Stimulated activated CD4-positive, alpha-beta T cell treated with anti-CD3 and anti-CD28 coated beads, Interleukin-15, amount 100 ng/mL, for 1 hour (primary cell): ENCODE measurements at places on chromosomes 4 and X.

DNA sequence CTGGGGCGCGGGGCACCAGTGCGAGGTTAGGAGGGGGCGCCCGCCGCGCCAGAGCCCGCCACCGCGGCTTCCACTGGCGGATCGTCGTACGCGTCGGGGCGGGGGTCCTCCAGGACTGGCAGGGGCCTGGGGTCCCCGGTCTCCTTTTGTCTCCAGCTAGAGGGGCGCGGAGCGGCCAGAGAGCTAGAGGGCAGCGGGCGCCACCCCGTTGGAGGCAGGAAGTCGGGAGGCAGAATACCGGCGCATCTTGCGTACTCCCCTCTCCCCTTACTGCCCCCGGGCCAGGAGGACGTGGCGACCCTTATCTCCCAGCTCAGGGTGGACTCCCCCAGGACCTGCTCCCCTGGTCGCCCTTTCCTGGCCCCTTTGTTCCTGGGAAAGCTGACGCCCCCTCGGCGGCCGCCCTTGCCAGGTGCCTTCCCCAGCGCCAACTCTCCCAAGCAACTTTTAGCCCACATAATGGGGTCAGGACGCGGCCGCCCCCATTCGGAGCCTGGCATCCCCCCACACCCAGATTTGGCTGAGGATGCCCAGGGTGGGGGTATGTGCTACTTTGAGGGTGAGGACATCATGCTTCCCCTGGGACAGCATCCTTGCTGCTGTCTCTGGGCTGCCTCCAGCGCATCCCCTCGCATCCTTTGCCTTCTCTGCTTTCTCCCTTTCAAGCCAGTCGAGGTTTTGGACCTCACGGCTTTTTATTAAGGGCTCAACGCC is 933 bp downstream of the CNKSR2 start:
- DNase-seq: peak; percentile 0

DNA sequence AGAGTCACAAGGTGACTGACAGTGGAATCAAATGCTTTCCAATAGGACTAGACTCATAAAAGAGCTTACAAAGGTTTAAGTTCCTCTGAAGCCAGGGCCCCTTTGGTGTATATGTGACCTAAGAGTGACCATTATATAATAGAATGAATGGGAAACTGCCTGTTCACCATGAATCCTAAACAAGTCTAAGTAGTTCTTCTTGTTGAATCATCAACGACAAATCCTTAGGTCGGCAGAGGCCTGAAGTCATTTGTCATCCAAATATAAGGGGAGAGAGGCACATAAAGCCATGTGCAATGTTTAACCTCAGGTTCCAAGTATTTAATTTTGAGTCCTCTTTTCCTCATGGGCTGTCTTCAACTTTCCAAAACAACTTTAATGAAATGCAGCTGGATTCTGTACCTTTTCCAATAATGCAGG is 122.4 kb downstream of the RASL11B start:
- DNase-seq: no peak

- DNase-seq: no peak
These were observed 84.8 kb downstream of the TMEM164 start for GRCh38 chrX:110087485-110088356.

- no peak for DNase-seq
These were observed 78.7 kb downstream of the RBM47 start for GRCh38 chr4:40550948-40551462.

DNA sequence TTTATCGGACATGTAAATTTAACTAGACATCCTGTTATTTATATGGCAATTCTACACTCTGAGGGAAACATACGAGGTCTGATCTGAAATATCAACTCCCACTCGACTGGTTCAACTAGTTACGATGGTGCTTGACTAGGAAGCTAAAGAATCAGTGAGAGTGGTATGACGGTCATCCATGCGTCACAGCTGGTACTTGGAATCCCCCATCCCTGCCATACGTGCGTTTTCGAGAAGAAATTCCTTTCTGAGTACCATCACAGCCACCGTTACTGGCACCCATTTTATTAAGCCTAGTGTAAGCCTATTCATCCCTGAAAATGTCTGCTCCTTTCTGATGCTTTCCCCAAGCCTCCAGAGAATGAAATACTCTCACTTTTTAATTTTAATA is 695 bp upstream of the PIGA start:
- DNase-seq: no peak

DNA sequence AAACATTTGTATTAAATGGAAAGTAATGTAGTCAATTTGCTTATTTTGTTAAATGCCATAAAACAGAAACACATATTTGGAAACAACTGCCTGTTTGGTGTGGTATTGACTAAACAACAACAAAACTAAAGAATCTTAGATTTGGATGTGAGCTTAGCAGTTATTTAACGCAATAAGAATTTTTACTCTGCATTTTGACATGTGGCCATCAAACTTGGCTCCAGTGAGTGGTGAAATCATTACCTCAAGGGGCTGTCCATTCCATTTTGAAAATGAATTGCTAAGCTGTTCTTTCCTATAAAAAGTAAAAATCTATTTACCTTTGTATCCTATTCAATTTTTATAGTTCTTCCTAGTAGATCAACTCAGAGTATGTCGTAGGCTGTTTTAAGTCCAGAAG is 84.2 kb downstream of the DKK2 start:
- no peak for DNase-seq

DNA sequence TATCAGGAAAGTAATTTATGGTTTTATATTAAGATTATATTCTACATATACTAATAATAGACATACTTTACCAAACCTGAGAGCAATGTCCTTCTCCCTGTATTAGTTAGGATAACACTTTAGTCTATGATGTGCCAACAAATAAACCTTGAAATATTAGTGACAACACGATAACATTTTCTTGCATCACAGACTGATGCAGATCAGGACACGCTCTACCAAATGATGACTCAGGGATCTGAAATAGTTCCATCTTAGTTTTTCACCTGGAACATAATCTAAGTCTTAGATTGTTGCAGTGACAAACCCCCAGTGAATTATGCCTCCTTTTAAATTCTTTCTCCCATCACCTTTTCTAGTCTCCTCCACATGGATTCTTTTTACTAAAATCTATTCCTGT is 214.2 kb downstream of the CLCN4 start:
- DNase-seq: no peak

- no peak for DNase-seq
These were observed 264.3 kb downstream of the NPFFR2 start for GRCh38 chr4:72295966-72296557.

DNA sequence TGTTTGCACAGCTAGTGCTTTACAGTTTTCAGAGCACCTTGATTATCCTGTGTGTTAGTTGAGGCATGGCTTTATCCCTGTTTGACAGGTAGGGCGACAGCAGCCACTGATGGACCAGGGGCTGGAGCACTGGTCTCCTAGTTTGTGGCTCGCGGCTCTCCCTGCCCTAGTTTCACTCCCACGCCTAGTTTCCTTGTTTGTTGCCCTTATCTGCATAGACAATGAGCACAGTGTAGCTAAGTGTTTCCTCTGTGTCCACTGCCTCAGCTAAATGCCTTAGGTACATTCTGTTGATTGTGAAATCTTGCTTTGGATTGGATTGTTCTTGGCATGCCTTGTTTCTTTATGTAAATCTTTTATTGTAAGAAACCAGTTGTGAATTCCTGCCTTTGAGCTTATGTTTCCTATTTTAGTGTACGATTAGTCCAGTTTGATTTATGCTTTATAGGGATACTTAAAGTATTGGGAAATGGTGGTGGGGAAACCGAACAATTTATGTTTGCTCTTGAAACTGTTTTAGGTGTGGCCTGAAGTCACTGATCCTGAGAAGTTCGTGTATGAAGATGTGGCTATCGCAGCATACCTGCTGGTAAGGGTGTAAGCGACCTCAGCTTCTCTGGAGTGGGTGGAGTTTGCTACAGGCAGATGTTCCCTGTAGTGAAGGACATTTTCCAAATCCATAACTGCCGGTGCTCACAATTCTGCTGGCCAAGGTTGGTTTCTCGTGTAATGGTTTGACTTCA is 11.0 kb downstream of the TRMT44 start:
- DNase-seq: no peak

GRCh38 chrX:119502727-119503483 is 34.7 kb downstream of the SLC25A5 start:
- DNase-seq: no peak

DNA sequence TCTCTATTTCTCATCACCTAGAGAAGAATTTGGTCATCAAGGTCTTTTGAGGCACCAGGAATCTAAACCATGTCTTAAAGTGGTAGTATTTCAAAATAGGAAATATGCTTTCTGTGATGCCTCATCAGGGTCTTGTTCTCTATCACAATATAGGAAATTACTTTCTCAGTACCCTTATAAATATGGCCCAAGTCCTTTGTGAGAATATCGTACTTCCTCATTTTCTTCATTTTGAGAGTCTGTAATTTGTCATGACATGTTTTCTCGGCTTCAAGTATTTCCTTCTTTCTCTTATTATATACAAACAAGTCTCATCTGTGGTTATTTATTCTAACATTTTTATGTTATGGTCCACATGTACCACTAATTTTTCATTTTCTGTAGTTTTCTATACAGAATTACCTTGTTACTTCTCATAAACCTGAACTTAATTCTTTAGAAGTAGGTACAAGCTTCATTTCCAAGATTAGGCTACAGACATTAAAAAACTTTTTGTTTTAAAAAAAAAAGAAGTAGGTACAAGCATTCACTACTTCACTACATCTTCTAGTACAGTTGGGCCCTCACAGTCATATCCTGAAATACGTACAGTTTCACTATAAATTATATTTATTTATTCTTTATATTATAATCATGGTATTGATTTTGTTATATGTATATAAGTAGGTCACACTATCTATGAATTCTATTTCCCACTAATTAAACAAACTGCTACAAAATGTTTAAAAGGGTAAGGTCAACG is 54.4 kb downstream of the KLHL13 start:
- DNase-seq: no peak

GRCh38 chrX:102711872-102712215 is 404 bp upstream of the GPRASP2 start:
- DNase-seq: no peak

DNA sequence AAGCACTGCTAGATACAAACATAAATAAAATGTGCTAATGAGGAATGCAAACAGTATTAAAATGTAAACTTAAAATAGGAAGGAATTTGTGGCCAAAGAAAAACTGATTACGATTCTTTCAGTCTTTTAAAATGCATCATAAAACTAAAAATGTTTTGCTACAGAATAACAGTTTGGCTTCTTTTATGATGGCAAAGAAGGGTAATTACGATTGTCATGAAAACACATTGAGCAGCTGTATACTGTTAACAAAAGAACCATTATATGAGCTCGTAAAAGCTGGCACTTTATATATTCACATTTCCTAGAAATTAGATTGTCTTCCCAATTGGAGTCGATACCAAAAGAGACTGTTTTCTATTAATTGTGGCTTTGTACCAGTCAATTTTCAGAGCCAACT is 290.4 kb downstream of the NR3C2 start:
- DNase-seq: no peak
